ENCODE measurements at places on chromosomes 7 and 10.

GRCh38 chr7:602341-603141 is 82.9 kb upstream of the PDGFA start:
- DNase-seq: no peak

DNA sequence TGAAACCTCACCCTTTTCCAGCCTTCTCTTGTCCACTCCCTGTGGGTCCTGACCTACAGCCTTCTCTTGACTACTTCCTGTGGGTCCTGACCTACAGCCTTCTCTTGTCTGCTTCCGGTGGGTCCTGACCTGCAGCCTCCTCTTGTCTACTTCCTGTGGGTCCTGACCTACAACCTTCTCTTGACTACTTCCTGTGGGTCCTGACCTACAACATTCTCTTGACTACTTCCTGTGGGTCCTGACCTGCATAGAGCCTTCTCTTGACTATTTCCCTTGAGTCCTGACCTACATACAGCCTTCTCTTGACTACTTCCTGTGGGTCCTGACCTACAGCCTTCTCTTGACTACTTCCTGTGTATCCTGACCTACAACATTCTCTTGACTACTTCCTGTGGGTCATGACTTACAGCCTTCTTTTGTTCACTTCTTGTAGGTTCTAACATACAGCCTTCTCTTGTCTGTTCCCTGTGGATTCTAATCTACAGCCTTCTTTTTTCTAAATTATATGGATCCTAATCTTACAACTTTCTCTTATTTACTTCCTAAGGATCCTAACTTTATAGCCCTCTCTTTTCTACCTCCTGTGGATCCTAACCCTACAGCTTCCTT is 36.5 kb downstream of the C10orf71 start:
- no peak for DNase-seq

DNA sequence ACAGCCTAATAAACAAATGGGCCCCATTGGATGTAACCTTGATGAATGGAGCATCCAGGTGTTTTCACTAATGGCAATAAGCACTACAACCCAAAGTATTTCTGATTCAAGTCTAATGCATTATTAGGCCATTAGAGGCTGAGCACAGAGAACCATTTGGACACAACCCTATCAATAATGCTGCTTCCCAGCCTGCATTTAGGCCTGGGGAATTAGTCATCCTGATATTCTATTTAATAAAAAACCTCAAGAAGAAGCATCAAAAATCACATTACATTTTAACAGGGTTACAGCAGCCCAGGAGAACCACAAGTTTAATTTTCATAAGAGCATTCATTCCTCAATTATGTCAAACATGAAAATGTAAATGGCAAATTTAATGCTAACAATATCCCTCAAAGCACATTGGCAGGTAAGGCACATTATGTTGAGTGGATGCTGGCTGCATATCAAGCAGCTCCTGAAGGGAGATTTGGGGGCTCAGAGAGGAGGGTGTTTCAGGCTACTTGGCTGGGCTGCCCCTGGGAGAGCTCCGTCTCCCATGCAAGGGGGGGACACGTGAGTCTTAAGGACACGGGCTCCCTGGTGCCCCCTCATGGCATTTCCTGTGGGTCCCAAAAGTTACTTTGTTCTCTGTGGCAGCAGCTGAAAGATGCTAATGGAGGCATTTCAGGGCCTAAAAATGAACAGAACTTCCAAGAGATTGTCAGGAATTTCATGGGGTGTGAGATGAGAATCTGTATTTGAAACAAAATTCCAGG is 143.4 kb downstream of the HERPUD2 start:
- no peak for DNase-seq

DNA sequence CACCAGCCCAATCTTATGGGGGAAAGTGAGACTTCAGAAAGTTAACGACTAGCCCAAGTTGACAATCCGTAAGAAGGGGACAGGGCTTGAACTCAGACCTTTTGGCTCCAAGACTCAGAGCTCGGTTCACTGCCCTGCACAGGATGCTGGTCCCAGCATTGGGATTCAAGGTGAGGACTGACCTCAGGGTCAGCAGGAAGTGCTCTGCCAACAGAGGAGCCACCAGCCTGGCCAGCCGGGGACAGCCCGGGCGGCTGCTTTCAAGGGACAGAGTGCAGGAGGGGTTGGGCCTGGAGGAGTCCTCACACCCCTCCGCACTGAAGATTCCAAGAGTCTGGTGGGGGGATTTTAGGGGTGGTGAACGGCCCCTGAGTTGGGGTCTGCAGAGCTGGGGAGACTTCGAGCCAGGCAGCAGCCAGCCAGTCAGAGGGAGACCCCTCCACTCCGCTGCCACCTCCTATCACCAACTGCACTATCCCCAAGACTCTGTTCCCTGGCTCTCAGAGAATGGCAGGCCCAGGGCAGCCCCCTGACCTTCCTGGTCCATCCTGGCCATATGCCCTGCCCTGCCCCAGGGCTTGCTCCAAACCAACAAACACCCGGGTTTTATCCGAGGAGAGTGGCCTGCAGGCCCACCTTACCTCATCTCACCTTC is 19.7 kb downstream of the TLL2 start:
- no peak for DNase-seq

GRCh38 chr10:78746155-78746763 is 322.5 kb upstream of the ZMIZ1 start:
- no peak for DNase-seq

- no peak for DNase-seq
These were observed 127.8 kb upstream of the LAMB4 start for GRCh38 chr7:108257954-108258353.

- DNase-seq: no peak
These were observed 28.1 kb downstream of the DNMBP start for GRCh38 chr10:99981581-99982199.

- no peak for DNase-seq
These were observed 9.6 kb upstream of the NUPR2 start for GRCh38 chr7:56125831-56126230.

DNA sequence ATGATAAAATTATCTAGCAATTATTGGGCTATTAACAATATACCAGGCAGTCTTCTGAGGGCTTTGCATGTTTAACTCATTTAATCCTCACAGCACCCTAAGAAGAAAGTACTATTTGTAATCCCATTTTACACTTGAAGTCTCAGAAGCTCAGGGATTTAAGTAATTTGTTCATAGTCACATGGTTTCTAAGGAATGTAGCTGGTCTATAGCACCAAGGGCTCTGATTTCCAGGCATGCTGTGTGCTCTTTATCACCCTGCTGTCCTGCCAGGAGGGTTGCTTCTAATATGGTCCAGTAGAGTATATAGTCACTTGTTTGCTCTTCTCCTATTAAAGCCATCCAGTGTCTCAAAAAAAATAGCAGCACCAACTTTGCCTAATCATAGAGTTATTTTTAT is 417.2 kb downstream of the PLXDC2 start:
- no peak for DNase-seq

DNA sequence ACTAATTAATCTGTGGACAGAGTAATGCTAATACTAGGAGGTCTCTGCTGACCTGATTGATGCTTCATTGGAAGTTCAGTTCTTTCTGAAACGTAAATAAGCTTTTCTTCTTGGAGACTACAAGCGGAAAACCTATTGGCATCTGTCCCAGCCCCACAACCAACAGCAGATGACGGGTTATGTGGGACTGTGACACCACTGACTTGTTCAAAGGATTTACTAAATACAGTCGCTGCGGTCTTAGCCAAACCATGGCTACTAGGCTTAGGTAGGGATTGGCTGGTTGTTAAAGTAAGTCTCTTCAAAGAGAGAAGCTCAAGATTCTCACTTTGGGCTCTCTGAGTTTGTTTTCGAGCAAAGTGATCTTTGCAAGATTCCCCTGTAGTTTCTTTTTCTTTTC is 68.3 kb downstream of the HYCC1 start:
- no peak for DNase-seq

GRCh38 chr10:30857803-30858202 is 173.9 kb downstream of the ZNF438 start:
- peak; percentile 43 for DNase-seq

DNA sequence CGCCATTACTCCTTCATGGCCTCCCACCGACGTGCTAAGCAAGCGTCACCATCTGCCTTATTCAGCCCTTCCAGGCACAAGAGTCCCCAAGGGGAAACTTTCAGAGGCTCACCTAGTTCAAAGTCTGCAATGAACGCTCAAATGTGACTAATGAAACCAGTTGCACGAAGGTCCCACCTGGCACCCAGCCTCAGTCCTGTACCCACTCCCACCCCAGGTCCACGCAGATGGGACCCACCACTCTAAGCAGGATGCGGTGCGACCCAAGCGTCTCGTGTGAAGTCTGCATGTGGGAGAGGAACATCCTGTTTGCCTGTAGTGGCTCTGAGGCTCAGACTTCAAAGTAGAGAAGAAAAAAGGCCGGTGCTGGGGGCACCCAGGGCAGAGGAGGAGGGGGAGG is 40.3 kb downstream of the RGS10 start:
- DNase-seq: no peak

DNA sequence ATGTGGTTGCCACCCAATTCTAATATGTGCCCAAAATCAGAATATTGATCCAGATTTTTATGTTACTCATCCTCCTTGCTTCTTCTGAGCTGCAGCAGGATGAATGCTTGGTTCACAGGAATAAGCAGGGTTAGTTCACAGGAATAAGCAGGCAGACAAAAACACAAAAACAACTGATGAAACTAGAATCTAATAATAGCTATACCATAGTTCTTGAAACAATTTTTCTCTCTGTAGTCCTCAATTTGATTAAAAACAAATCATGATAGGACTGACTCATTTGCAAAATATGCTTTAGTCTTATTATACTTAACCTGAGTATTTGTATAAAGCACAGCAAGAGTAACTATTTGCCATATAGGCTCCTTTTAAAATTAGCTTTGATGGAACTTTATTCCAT is 24.4 kb upstream of the ARHGAP12 start:
- no peak for DNase-seq

DNA sequence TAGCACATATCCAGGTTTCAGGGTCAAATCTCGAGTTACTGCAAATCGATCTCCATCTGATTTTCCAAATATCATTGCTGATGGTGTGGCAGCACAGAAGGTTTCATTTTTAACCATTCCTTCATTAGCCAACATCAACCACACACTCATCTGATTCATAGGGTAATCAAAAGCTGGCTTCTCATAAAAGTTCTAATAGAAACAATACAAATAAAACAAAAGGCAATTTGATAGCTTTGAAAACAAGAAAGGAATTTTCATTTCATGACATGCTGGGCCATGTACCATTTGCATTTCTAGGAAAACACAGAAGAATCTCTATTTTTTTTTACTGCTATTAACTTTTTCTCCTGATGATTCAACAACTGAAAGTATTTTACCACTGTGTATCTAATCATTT is 147.7 kb upstream of the SLC26A5 start:
- no peak for DNase-seq

- DNase-seq: no peak
These were observed 1.2 kb downstream of the PIP4K2A start for GRCh38 chr10:22712956-22713852.

DNA sequence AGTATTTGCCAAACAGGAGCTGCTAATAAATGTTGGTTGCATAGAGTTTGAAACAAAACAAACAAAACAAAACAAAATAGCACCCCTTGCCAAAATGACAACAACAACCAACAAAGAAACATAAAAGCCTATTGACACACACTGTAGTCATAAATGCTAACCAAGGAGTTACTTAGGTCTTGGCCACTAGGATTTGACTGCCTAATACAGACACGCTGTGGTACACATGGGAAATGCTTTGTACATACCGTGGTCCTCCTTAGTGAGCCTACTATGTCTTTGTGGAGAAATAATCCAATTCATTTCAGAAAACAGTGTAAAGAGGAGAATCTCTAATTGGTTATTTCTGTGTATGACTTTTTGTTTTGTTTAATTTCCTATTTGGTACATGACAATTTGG is 53.2 kb upstream of the MTPN start:
- no peak for DNase-seq

GRCh38 chr10:36573246-36573645 is 552.2 kb upstream of the ANKRD30A start:
- no peak for DNase-seq

DNA sequence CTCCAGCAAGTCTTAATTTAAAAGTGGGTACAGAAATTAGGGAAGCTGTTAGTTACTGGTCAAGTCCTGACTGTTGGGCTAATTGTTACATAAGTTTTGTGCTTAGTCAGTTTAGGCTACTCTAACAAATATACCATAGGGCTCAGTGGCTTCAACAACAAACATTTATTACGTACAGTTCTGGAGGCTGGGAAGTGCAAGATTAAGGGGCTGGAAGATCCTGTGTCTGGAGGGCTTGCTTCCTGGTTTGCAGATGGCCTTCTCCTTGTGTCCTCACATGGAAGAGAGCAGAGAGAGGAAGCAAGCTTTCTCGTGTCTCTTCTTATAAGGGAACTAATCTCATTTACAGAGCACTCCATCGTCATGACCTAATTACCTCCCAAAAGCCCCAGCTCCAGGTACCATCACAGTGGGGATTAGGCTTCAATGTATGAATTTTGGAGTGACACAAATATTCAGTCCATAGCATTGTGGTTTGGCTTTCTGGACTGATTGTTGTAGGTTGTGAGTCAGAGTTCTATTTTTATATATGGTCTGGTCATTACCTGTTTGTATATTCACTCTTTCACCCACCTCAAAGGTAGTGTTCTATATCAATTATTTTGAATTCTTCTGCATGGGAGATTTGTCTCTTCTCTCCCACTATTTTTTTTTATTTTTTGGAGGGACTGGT is 17.1 kb downstream of the ST7 start:
- DNase-seq: no peak

- DNase-seq: no peak
These were observed 32.9 kb upstream of the LYZL1 start for GRCh38 chr10:29256019-29256418.

DNA sequence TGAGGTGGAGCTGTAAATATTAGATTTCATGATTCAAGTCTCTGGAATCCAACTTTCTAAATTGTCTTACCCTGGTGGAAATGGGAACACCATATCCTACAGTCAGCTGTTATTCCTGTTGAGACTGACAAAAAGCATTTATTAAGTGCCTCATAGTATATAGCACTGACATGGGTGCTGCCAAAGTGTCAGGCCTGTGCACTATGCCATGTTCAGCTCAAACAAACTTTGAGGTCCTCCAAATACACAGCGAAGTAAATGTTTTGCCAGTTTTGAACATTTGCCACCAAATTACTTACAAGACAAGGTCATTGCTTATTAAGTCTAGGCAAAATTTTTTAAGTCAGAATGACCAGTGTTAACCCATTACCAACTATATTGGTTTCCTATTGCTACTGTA is 162.9 kb upstream of the SLC25A13 start:
- DNase-seq: no peak

Measured in GF-D8 (cell line).